ENCODE measurements at places on chromosomes 13 and 19.

DNA sequence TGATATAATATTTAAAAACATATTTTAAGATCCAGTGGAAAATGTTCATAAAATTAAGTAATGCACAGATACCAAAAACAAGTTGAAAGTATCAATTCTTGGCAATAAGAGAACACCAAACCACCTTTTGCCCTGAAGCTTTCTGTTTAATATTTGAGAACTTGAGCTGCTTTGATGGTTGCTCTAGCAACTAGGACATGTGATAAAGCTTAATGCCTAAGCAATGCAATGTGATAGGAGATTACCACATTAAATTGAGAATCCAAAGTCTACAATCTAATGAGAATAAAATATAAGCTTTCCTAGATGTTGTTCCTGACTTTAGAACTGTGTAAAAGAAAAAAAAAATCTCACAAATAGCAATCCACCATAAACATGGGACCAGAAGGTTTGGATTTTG is 1367.5 kb upstream of the PCDH9 start:
- DNase-seq = no peak

GRCh38 chr19:15262011-15262410 is 29.8 kb upstream of the EPHX3 start:
- DNase-seq = no peak

DNA sequence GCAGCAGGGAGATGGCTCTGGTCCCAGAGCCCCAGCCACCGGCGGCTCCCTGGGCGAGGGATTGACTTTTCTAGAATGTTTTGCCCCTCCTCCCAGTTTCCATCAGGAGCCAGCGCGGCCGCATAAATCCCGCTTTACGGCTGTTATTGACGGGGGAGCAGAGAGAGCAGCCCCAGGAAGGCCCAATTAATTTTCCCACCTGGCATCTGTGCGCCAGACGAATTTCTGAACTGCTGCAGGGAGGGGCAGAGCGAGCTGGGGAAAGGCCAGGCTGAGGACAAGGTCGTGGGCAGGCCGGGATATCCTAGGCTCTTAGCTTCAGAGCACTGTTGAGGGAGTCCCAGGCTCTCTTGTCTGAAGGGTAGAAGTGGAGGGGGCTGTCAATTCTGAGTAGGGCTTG is 24.7 kb downstream of the ZNRF4 start:
- no peak for DNase-seq

DNA sequence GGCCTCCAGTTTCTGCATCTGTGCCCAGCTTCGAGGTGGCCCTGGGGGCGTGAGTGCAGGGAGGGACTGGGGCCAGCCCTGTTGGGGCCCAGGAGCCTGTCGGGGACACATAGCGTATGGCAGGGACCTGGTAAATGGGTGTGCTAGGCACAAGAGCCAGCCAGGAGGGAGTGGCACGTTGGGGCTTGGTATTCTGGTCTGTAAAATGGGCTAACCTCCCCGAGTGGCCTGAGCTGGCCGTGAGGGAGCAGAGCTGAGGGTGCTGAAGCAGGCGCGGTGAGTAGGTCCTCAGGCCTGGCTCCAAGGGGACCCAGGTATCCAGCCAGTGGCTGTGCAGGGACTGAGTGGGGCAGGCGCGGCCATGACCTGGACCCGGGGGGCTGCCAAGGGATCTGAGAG is 4.3 kb downstream of the PTOV1 start:
- DNase-seq = no peak

DNA sequence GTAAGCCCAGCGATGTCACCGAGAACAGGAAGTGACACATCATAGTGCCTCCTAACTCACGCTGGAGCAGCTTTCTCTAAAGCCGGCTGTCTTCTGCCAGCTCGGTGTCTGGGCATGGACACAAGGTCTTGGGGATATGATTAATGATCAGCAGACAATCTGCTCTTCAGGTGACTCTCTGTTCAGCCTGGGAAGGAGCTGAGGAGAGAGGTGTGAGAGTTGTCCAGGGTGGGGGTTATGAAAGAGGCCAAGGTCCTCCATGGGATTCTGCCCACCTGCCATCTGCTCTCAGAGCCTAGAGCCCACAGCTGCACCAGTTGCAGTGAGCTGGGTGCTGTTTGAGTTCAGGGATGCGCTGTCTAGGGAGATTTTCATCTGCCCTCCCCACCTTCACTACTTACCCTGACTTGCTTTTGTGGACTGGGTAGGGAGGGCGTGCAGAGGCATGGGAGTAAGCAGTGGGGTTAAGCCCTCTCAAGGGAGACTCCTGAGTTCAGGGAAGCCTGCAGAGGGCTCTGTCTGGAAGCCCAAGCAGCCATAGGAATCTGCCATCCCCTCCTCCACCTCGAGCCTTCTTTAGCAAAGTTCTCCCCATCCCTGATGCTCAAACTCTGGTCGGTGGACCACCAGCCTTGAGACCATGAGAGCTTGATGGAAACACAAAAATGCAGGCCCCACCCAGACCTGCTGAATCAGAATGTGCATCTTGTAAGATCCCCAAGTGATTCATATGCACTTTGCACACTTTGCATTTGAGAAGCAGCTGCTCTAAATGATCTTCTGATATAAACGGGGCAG is 539.7 kb downstream of the RFC3 start:
- no peak for DNase-seq

- no peak for DNase-seq
Measured at GRCh38 chr13:32200741-32201140, 114.4 kb downstream of the ZAR1L start.

DNA sequence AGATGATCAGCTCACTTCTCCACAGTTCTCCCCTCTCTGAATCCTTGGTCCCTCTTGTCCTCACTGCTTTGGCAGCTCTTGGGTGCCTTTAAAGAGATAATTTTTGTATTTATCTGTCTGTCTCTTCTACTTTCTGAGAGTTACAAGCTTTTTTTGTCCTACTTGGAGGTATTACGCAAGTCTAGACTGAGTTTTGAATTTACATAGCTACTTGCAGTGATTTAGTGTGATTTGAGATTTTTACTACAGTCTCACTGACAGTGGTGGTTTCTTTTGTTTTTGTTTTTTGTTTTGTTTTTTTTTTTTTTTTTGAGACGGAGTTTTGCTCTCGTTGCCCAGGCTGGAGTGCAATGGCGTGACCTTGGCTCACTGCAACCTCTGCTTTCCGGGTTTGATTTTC is 22.1 kb downstream of the URI1 start:
- DNase-seq = no peak

GRCh38 chr13:111249637-111250360 is 70.6 kb upstream of the TEX29 start:
- DNase-seq = no peak

- no peak for DNase-seq
Measured at GRCh38 chr19:39939556-39939955, 5.1 kb upstream of the FCGBP start.

GRCh38 chr19:33698576-33699435 is 77.1 kb downstream of the CHST8 start:
- no peak for DNase-seq

DNA sequence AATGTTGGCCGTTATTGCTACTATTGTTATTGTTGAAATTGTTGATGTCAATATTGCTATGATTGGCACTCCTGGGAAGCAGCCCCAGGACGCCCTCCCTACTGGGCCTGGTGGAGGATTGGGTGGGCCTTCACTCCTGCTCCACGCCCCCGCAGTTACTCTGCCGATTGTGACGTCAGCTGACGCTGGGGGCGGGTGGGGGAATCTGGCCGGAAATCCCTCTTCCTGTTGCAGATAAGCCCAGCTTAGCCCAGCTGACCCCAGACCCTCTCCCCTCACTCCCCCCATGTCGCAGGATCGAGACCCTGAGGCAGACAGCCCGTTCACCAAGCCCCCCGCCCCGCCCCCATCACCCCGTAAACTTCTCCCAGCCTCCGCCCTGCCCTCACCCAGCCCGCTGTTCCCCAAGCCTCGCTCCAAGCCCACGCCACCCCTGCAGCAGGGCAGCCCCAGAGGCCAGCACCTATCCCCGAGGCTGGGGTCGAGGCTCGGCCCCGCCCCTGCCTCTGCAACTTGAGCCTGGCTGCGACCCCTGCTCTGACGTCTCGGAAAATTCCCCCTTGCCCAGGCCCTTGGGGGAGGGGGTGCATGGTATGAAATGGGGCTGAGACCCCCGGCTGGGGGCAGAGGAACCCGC is at the start of gene ETV2:
TSS of gene ETV2 (plus strand) at position 231 of the 637 bp plus-strand sequence. CDS start 716 bp downstream, outside the sequence.
- peak; percentile 39 for DNase-seq

DNA sequence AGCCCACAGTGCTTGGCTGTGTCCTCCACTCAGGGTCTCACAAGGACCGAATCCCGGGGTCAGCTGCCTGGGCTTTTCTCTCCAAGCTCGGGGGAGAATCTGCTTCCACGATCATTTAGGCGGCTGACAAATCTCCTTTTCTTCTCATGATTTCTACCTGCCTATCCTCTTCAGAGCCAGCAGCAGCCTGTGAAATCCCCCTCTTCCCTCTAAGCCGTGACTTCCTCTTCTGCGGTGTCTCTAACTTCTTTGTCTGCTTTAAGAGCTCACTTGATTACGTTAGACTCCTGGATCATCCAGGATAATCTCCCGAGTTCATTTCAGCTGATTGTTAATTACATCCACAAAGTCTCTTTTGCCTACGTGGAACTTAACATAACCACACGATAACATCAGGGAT is 22.5 kb upstream of the ZNF845 start:
- DNase-seq = no peak

GRCh38 chr19:23283925-23284324 is 33.7 kb upstream of the ZNF724 start:
- DNase-seq = peak; percentile 38

DNA sequence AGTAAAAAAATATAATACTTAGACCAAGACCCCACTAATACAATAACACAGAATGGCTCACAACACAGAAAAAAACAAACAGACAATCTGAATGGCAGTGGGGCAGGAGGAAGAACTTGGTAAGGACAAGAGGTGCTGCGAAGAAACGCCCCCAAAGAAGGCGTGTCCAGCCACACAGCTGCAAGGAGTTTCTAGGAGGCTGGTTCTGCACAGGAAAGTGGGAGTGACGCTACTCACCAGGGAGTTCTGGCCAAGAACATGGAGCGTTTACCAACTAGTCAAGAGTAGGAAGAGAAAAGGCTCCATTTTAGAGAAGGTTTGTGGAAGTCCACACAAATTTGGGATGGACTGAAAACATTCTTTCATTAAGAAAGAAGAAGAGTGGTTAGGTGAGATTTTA is 95.3 kb upstream of the SLC15A1 start:
- no peak for DNase-seq

GRCh38 chr13:53045189-53045588 is 16.6 kb downstream of the OLFM4 start:
- no peak for DNase-seq

- DNase-seq = no peak
Measured at GRCh38 chr13:53064731-53065130, 36.1 kb downstream of the OLFM4 start.

DNA sequence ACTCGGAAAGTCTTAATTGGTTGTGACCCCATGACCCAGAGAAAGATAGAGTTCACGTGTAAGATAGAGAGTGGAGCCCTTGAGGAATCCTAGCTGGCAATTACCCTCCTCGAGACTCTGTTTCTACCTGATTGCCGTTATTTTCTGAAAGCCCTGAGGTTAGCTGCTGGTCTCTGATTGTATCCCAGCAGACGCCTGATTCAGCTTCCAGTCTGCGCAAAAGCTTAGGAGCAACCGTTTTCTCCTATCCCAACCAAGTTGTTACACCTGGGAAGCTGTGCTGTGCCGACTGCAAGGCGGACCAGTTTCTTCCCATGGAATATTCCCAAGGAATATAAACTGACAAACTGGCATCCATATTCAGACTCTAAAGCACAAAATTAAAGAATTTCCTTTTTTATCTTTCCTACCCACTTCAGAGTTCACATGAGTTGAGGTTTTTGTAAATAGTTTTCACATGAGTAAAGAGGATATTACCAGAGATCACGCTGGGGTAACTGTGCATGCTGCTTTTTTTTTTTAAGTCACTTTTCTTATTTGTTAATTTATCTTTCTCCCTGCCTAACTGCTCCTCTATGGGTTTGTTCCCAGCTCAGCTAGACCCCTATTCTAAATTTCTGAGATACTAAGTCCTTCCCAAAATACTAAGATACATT is 1.5 kb upstream of the TRPC4 start:
- DNase-seq = no peak

- DNase-seq = no peak
Measured at GRCh38 chr19:48751845-48752495, 471 bp downstream of the FUT1 start.

DNA sequence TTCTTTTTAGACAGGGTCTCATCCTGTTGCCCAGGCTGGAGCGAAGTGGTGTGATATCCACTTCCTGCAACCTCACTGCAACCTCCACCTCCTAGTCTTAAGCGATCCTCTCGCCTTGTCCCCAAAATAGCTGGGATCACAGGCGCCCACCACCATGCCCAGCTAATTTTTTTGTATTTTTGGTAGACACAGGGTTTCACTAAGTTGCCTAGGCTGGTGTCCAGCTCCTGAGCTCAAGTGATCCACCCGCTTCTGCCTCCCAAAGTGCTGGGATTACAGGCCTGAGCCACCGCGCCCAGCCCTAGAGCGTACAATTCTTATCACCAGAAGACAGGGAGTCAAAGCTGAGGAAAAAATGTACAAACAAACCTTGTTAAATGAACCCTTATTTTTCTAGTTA is 4.5 kb upstream of the ELOF1 start:
- no peak for DNase-seq

DNA sequence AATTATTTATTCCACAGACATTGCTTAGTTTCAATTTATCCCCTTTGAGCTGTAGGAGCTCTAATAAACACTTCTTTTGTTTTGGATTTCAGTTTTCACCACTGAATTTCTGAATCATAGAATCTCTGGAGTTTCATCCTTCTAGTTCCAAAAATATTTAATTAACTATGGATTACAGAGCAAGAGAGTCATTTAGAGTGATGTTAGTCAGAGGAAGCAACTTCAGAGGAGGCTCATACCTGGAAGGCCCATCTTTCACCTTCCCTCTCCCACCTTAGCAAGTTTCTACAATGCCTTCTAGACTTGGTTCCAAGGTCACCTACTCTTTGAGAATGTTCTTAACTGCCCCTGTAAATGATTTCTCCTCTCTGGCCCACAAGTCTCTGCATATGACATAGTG is 353.2 kb downstream of the SPRY2 start:
- no peak for DNase-seq

DNA sequence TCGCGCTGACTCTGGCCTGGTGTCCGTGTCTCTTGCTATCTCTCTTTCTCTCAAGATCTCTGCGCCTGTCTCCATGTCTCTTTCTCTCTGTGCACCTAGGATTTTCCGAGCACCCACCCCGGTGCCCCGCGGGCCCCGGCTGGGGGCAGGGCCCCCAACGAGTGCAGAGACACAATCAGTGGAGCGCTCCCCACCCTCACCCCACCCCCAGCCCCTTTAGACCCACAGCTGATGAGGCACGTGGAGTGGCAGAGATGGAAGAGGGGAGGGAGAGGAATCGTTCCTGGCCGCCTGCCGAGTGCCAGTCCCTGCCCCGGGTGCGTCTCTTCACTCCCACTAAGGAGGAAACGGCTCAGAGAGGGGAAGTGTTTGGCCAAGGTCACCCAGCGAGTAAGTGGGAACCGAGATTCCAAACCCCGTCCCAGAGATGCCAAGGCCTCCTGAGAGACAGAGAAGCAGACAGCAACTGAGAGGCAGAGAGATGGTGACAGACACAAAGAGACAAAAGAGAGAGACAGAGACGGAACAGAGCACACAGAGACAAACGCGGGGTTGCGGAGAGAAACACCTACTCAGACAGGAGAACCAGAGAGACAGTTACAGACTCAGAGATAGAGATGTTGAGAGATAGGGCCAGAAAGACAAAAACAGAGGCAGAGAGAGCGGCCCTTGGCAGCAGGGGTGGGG is 626 bp upstream of the BCL3 start:
- DNase-seq = no peak

GRCh38 chr13:112831196-112831595 is 137.8 kb upstream of the MCF2L start:
- no peak for DNase-seq
